ENCODE measurements at places on chromosomes 3 and 15.
A peak's percentile ranks its signal among the peaks of the same experiment; 100 is the strongest.

DNA sequence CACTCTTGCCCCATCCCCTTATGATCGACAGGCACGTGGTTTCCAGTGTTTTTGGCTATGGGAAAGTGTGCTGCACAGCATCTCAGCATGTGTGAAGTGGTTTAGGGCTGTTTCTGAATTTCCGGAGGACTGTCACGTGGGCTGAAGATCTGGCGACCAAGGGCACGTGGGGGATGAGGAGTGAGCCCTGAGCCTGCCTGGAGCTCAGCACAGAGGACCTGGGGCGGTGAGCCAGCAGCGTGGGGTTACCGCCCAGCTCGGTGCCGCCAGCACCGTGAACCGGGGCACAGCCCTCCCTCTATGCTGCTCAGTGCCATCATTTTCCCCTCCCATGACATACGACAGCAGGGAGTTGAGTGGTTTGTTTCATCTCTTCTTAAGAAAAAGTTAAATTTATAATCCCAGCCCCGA, 150.2 kb downstream of the DNAJB8 start:
- no peak for DNase-seq

- peak; percentile 70 for DNase-seq
Measured at GRCh38 chr15:38084289-38084688, 149.8 kb downstream of the TMCO5A start.

DNA sequence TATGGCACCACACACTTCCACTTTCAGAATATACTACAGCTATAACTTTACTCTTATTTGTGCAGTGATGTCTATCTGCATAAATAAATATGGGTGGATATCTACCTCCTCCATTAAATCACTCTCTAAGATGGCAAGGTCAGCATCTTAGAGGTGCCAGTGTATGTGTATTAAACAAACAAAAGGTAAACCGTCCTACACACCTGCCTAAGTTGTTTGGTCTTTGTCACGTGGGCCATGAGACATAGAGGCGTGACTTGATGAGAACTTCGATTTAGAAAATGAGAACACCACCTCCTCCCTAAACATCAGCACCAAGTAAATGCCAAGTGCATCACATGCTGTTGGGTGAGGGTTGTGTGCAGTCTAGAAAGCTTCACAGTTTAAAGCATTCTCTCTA, 310.6 kb downstream of the GRM7 start:
- no peak for DNase-seq

- no peak for DNase-seq
Measured at GRCh38 chr15:48643206-48643605, 2.3 kb downstream of the FBN1 start.

GRCh38 chr3:112734171-112734570, 93.2 kb upstream of the CCDC80 start:
- DNase-seq, result no peak

DNA sequence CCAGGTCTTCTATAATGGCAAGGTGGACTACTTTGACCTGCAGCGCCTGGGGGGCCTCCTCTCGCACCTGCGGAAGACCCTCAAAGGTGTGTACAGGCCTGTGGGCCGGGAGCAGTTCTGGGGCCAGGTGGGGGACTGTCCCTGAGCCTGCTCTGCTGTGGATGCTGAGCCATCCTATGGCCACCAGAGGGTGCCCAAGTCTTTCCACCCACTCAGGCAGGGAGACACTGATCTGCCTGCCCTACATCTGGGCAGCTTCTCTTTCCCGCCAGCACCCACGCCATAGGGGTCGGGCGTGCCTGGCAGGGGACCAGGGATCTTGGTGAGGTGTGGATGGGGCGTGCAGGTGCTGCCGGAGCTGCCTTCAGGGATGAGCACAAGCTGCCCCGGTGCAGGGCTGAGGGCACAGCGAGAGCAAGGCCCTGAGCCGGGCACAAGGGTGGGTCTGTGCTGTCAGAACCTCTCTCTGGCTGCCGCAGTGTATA, 14.1 kb downstream of the RNF123 start:
- DNase-seq, result peak; percentile 58

DNA sequence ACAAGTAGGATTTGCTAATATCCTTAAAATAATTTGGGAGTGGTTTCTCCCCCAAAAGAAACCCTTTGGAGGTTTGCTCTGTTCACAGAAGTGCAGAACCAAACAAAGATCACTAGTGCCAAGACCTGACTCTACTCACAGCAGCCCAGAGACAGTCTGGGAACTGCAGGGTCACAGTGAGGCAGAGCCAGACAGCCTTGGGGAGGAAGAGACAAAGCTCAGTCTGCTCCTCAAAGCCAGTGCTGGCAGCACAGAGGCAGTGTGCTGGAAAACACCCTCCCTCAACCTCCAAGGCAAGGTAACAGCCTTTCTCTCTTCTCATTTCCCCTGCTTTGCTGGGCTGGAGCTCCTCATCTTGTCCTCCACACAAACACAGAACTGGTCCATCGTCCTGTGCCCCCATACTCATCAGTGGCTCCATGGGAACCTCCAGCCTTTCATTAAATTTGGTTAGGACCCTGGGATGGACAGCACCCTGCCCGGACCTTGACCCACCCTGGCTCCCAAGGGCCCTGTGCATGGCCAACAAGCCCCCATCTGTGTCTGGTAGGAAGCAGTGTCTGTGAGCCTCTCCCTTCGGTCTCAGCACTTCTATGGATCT, 12.6 kb downstream of the RAB6B start:
- no peak for DNase-seq

- peak; percentile 77 for DNase-seq
Measured at GRCh38 chr15:52331490-52332240, 36.1 kb upstream of the MYO5C start.

- DNase-seq, result no peak
Measured at GRCh38 chr3:98497381-98497780, at the start of gene OR5K2. Gene OR5K2 (plus strand): TSS chr3:98497681. CDS start chr3:98497681, 0 bp downstream.

DNA sequence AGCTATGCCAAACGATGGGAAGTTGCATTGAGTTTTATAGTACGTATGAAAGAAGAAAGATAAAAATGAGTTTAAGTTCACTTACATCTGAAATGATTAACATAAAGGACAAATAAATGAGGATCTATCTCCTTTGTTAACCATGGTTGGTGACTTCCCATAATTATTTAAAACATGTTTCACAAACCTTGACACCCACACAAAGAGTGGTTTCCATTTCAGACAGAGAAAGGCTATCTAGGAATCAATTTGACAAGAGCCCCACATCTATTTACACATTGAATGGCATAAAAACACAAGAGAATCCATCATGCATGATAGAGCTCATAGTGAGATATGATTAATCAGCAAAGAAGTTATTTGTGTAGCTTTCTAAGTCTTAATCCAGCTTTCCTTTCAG, 14.2 kb upstream of the MTMR10 start:
- DNase-seq, result no peak

DNA sequence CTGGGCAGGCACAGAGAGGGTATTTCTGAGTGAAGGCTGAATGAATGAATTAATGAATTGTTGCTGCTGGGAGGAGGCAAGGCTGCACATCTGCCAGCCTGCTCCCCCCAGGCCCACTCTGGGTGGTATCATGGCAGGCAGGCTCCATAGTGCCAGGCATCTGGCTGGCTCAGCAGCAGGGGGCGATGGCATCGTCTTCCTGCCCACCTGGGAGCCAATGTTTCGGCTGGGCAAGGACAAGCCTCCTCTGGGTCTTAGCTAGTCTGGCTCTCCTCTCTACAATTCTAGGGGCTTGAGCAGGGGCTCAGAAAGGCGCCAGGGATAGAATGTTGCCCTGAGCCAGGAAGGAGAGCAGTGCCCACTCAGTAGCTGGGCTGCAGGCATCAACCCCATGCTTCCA, 1.7 kb upstream of the TLR9 start:
- no peak for DNase-seq

DNA sequence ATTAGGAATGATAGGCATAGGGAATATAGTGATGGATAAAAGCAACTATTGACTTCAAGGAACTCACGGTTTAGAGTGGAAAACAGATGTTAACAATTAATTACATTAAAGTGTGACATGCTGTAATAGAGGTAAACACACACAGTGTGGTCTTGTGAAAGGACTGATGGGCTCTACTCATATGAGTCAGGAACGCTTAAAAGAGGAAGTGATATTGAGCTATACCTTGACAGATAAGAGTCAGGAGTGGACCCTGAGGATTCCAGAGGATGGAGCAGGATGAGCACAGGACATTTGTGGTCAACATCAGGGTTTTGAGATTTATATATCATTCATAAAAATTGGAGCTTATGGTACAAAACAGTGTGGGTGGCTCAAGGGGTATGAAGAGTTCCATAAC, 11.0 kb downstream of the EXOG start:
- no peak for DNase-seq

GRCh38 chr3:192919901-192920300, 2.2 kb upstream of the MB21D2 start:
- no peak for DNase-seq

- no peak for DNase-seq
Measured at GRCh38 chr15:80618685-80619400, 76.3 kb upstream of the ABHD17C start.

DNA sequence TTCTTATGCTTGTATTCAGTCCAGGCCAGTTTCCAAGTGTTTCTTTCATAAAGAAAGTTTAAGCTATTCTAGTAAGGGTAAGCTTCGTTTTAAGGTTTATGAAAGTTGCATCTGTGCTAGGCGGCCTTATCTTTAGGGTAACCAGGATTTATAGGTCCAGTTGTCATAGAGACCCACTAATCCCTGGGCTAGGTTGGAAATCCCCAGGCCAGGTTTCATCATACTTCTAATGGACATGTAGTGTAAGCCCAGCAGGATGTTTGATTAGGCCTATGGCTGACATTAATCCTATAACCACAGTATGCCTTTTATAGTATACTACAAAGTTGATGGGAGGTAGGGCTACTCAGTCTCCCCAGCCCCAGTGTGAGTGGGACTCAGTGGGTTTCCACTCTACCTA, 312.4 kb downstream of the CACNA2D3 start:
- peak; percentile 26 for DNase-seq

GRCh38 chr15:66226736-66227135, 26.8 kb downstream of the MEGF11 start:
- no peak for DNase-seq

DNA sequence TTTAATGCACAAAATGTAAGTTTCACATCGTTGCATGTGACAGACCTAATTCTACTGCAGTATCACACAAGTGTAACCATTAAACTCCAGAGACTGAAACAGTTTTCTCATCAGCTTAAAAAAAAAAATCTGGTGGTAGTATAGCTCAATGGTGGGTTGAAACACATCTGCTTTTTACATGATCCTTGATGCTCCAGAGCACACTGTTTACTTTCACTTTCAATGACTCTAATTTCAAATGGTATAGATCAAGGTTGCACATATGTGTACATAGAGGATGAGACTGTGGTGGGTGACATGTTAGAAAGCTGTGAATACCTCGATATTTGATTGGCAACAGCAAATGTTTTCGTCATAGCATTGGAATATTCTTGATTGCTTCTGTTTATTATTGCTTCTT, 22.4 kb downstream of the MCTP2 start:
- DNase-seq, result no peak

GRCh38 chr3:113213896-113214587, 2.7 kb downstream of the BOC start:
- peak; percentile 63 for DNase-seq

DNA sequence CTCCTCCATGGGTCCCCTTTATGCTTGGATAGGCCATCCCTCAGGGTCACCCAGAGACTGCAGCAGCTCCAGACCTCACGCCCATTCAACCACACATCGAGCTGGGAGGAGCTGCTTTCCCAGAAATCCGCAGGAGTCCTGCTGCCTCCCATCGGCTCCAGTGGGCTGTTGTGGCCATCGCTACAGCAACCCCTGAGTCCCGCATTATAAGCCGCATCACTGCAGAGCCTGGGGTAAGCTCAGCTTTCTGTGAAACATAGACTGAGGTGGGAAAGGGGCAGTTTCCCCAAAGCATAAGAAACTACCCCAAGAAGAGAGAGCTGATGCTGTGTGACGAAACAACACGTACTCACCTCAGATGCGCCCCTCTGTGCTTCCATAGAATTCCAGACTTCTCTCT, 35.7 kb downstream of the MRPL46 start:
- no peak for DNase-seq

GRCh38 chr15:72534523-72534922, 60.4 kb downstream of the ARIH1 start:
- DNase-seq, result no peak

DNA sequence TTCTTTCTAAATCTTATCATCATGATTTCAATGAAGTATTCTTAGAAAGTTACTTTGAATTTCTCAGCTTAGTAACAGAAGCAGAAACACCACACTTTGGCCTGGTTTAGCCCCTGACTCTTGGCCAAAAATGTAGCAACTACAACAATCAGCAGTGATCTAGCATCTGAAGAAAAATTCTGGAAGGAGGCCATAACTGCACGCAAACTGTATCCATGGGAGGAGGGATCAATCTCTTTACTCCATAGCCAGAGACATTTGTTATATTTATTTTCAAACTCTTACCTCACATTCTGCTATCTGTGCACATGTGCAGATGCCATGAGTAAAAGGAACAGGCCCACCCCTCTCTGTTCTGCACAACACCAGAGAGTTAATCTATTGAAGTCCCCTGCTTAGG, 251.0 kb upstream of the P2RY1 start:
- DNase-seq, result no peak

DNA sequence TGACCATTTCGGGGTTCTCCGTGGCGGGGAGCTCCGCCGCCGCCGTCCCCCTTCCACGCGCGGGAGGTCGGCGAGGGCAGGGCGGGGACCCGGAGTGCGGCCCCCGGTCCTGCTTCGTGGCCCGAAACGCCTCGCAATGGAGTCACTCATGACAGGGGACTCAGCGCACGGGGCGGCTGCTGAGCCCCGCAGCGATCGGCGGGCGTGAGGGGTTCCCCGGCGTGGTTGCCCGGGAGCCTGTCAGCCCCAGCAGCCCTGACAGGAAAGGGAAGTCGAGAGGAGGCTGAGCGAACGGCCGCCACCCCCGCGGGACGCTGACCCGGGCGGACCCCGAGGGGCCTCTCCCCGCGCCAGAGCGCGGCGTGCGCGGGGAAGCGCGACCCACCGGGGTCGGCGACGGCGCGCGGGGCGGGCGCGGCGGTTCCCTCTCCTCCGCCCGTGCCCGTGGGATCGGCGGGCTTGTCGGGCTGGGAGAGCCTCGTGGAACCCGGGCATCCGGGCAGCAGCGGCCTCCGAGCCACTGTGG, 564 bp upstream of the PIGZ start:
- DNase-seq, result peak; percentile 62

DNA sequence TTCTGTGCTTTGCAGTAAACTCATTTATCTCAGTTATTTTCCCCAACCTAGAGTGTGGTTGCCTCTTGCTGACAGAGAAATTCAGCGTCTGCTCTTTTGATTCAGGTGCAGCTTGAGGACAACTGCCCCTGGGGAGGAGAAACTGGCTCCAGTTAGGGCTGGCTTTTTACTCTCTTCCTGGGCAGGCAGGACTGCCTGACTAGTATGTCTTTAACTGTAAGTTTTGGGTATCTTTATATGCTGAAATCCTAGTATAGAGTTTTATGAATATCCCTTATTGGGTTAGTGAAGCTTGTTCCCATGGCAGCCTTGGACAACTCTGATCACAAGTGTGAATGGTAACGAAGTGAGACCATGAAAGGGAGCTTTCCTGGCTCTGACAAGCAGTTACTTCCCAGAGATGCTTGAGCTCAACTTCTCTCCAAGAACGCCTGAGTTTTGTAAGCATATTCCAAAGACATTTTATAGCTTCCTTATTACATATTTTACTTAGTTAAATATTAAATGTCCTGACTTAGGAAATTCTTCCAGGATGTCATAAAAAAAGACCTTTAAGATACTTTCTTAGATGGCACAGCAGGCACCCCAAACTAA, 27.1 kb downstream of the CCNB2 start:
- DNase-seq, result no peak

- no peak for DNase-seq
Measured at GRCh38 chr3:17138246-17139039, 253.7 kb downstream of the PLCL2 start.
